ENCODE measurements at places on chromosomes 5 and 9. TPM values are rescaled to one million over a fixed set of nuclear protein-coding genes. Genes with fewer than 3 reads are reported as not detected.

DNA sequence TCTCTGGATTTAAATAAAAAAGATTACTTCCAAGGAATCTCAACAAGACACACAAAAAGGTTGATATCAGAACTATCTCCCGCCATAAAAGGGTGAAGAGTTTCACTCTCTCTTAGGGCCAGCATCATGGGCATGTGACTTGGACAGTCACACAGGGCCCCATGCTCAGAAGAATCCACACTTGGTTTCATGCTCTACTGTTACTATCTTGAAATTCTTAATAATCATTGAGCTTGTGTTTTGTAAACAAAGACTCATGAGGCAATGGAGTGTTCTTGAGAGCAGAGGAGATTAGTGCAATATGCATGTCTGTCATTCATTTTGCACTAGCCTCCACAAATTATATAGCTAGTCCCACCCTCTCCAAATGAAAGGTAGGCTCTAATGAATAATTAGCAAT, 58.4 kb downstream of the HMHB1 start:
- DNase-seq: no peak

- DNase-seq: no peak
Observed at GRCh38 chr5:40945111-40945510, 35.8 kb downstream of the C7 start.

Gene ST8SIA4
- 3.5 TPM for total RNA-seq

Gene IL31RA
- 0.43 TPM for total RNA-seq

GRCh38 chr5:123181394-123181801, 92.4 kb downstream of the PRDM6 start:
- DNase-seq: peak; percentile 45

DNA sequence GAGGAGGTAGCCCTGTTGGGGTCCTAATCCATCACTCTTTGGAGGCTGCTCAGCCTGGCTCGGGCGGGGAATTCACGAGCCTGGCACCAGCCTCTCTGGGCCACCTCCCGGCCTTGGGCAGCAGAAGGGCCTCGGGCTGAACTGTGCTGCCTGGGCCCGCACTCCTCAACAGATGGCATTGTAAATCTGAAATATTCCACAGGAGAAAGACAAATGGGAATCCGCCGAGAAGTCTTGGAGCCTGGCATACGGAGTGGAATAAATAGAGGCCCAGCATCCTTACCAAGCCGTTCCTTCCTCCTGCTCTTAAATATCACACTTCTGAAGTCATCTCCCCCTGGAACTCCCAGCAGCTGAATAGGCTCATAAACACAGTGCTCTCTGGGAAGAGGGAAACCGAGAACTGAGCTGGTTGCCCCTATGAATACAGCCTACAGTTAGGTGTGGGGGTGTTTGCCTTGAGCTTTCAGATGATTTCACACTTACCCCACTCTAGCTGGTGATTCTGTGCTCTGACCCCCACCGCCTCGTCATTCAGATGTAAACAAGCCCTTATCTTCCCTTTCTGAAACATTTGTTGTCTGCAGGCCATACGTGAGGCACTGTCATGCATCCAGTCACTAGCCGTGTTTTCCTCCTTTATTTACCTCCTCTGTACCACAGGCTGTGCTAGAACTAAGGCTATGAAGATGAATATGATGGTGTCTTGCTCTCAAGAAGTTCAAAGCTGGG, 455.0 kb upstream of the CLINT1 start:
- no peak for DNase-seq

DNA sequence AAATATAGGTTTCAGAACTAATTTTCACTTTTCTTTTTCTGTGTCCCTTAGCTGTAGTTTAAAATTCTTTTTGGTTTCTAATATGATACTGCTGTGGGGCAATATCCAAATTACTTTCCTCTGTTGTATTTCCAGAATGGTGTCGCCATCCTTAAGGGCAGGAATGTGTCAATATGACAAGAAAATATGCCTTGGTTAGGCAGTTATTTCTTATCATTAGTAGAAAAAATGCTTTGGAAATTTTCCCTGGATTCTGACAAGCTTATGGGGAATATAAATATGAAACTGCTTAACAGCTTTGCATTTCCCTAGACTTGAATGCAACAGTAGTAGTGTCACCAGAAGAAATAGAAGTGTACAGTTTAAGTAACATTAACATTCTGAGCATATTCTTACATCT, 29.4 kb downstream of the ANKRD34B start:
- DNase-seq: no peak

Gene LPAR1
- total RNA-seq: 54.4 TPM

DNA sequence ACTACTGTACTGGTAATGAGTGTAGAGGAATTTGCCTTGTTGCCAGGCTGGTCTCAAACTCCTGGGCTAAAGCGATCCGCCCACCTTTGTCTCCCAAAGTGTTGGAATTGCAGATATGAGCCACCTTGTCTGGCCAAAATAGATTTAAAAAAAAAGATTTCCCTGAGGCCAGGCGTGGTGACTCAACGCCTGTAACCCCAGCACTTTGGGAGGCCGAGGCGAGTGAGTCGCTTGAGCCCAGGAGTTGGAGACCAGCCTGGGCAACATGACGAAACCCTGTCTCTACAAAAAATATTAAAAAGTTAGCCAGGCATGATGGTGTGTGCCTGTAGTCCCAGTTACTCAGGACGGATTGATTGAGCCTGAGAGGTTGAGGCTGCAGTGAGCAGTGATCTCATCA, 62.5 kb downstream of the IPO11 start:
- peak; percentile 52 for DNase-seq

DNA sequence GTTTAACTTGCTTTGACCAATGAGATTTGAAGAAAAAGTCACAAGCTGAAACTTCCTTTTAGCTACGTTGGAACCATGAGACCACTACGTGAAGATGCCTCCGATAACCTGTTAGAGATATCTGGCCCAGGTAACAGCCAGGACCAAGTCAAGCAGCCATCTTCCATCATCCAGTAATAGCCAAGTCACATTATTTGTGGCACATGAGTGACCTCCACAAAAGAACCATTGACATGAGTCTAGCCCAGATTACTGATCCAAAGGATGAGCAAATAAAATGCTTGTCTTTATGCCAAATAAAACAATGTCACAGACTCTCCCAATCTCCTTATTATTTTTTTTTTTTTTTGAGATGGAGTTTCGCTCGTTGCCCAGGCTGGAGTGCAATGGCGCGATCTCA, 1.6 kb downstream of the DEPDC1B start:
- DNase-seq: no peak

DNA sequence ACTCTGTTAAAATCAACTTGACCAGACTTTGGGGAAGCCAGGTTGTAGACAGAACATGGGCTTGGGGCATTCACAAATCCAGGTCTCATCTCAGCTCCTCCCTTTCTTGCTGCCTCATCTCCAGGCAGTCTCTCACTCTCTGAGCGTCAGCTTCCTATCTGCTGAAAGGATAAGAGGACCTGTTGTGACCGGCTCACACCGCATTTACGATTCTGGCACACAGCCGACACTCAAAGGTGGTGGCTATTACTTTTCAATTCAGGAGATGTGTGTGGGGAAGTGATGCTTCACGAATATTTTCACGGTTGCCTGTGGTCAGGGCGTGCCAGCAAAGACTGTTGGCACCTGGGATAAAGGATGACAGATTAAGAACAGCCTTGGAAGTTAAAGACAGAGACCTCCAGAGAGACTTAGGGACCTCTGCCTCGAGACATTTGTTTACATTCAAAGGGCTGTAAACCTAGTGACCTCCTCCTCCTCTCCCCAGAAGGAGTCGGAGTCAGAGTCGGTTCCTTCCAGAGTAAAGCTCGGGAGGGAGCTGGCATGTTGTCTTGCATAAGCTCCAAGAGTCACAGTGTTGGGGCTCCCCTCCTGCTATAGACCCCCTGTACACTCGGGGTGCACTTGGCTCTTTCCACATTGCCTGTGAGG, 83.2 kb downstream of the AK8 start:
- DNase-seq: peak; percentile 10

- DNase-seq: peak; percentile 94
Observed at GRCh38 chr9:128892221-128892921, 10.4 kb downstream of the LRRC8A start.

Data from fibroblast of villous mesenchyme (primary cell).